ENCODE measurements at places on chromosomes 11 and 22. TPM values are rescaled to one million over a fixed set of nuclear protein-coding genes. Genes with fewer than 3 reads are reported as not detected.

The NXPE4 gene
- not detected for total RNA-seq

The BET1L gene
- total RNA-seq, result 49.4 TPM

DNA sequence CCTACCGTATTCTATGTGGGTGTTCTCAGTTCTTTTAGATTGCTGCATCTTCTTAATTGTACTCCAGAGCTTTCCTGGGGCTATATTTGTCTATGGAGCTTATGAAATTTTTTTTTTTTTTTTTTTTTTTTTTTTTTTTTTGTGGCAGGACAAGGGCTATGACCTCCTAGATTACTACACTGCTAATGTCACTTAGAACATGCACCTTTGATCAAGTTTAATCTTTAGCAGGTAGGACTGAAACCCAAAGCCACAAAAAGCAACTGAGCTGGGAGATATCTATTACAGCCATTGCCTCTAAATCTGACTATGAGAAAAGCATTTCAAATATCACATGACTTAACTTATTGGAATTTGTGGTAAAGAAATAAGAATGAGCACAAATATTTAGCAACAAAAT is 21.7 kb upstream of the ABTB2 start:
- DNase-seq, result no peak

- DNase-seq, result no peak
Measured at GRCh38 chr22:37794376-37794775, 13.4 kb upstream of the GCAT start.

DNA sequence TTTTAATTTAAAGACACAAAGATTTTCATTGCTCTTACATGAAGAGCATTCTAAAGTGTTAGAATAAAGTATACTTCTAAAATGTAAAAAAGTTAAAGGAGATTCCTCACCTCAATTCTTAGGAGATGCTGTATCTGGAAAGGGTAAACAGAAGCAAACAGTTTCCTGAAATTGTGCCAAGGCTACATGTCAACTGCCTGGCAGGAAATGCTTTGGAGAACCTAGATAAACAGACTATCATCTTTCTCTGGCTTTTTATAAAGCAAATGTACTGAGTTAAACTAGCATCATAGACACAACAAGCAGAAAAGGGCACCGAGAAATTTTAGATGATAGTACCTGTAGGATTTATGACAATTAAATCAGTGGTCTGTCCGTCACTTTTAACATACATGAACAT is 24.7 kb upstream of the AKIP1 start:
- no peak for DNase-seq

GRCh38 chr11:74325649-74326645 is 14.5 kb upstream of the P4HA3 start:
- no peak for DNase-seq

GRCh38 chr11:2726964-2727363 is 27.2 kb upstream of the KCNQ1OT1 start:
- no peak for DNase-seq

GRCh38 chr22:33451866-33452469 is 393.8 kb upstream of the SYN3 start:
- no peak for DNase-seq

GRCh38 chr22:36608987-36609386 is 80.0 kb upstream of the EIF3D start:
- DNase-seq, result peak; percentile 39

GRCh38 chr11:130391711-130392110 is 36.7 kb downstream of the ADAMTS8 start:
- DNase-seq, result no peak

DNA sequence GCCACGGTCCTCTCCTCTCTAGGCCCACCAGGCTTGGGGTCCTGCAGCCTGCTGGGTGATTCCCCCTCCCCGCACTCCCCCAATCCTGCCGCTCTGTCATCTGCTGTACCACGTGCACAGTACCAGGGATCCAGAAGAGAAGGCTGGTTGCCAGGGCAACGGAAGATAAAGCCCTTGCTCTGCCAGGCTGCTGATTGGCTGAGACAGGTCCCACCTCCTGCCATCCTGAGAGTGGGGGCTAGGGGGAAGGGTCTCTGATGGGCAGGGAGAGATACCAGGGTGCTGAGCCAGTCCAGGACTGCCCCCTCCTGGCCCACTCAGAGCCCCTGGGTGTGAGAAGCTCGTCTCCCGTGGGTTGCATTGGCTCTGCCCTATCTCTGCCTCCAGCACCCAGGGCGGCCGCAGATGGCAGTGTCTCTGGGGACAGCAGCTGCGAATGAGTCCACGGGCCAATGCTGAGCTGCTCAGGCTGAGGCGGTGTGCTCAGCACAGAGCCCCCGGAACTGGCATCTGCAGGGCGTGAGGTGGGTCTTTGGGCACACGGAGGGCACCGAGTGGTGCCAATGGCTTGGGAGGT is at the start of gene SMIM45:
Gene SMIM45, plus strand, starts transcription at position 253 of the 577 bp plus-strand sequence.
- DNase-seq, result peak; percentile 74

DNA sequence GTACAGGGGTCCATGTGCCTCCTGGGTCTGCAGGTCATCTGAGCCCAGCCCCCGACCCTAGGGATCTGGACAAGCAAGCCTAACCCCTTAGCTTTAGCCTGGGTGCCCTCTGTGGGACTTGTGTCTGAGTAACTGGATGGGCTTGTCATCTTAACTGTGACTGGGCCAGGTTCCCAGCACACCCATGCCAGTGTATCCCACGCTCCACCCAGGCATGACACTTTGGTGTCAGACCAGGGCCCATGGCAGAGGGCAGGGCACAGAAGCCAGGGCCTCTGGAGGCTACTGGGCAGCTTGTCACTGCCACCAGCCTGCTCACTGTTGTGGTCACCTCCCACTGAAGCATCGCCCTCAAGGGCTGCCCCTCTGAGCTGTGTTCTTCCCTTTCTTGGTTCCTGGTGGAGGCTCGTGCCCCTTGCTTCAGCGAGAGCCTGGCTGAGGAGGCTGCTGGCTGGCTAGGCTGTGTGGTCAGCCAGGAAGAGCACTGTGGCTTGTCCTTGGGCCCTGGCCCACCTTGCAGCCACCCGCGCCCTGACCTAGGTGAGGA is 80.8 kb downstream of the ST3GAL4 start:
- no peak for DNase-seq

Measured in H9 (cell line).